ENCODE measurements at places on chromosomes 7 and 10.

DNA sequence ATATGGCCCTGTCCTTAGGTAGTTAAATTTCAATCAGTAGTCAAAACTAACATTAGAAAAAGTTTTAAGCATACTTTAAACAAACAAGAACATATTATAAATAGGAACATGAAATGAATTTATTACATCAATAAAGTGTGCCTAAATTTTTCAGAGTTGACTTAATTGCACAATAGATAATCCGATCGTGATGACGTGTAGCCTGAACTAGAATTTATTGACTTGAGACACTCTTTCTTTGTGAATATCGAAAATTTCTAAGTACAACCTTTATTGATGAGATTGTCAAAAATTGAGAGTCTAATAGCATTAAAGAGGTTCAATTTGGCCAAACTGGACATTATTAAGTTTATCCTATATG, 56.0 kb downstream of the CALD1 start:
- DNase-seq = no peak

GRCh38 chr10:111076191-111076681, 593 bp upstream of the ADRA2A start:
- peak; percentile 24 for DNase-seq

DNA sequence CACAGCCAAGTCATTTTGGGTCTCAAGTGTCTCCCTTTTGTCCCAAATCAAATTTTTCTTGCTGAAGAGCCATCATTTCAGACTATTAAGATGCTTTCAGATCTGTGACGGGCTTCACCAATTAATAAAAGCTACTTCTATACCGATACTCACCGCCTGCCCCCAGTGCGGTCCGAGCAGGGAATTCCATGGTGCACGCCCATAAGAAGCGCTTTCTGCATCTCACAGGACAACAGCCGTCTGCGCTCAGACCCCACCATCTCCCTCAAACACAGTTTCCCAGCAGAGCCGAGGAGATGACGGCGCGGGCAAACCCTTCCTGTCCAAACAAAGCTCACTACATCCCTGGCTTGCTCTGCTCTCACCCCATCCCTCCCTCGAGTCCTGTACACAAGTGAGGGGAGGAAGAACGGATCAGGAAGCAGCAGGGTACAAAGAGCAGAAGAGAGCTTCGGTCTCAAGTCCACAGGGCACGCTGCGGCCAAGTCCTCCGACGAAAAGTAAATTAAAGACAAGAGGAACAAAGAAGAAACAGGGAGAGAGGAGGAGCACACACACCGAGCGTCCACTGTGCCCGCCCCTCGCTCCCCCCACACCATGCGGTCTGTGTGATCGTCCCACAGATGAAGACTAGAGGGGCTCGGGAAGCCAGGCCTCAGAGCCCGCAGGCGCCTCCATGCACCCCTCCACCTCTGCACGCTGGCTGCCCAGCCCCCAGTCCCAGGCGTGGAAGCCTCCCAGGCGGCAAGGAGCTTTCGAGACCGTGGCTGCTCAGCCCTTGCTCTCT, 121.9 kb downstream of the MAD1L1 start:
- peak; percentile 55 for DNase-seq

GRCh38 chr10:114239117-114239993, at the start of gene VWA2:
VWA2 (plus strand) TSS chr10:114239254; CDS start chr10:114248714, 9,460 bp downstream.
- DNase-seq = no peak

- DNase-seq = no peak
These were observed 40.2 kb downstream of the CTBP2 start for GRCh38 chr10:125120053-125120710.

- DNase-seq = no peak
These were observed 2.0 kb downstream of the SRGN start for GRCh38 chr10:69089638-69090599.

DNA sequence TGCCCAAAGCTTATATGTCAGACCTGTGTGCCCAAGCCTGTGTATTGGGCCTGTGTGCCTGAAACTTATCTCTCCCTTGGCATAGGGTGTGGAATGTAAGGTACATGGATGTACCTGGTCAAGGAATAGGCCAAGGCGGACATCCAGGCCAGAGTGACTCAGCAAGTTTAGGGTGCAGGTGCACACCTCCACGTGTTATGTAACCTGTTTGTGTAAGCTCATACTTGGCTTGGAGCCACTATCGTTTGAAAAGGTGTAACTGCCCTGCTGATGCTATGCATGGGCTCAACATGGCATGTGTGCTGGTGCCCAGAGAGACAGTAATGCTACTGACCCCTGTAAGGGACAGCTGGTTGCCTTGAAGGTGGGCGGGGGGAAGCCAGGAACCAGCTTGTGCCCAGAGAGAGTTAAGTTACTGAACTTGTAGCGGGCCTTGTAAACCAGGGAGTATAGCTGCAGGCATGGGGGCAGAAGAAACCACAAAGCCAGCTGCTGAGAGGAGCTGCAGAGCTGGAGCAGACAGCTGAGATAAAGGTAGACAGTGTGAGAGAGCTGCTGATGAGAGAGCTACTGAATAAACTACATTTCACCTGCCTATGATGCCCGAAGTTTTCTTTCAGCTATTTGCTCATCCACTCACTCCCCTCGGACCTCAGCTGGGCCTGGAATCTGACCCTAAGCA, 656.4 kb upstream of the ZWINT start:
- DNase-seq = no peak

GRCh38 chr10:75939541-75939940, 508.1 kb downstream of the LRMDA start:
- DNase-seq = no peak

DNA sequence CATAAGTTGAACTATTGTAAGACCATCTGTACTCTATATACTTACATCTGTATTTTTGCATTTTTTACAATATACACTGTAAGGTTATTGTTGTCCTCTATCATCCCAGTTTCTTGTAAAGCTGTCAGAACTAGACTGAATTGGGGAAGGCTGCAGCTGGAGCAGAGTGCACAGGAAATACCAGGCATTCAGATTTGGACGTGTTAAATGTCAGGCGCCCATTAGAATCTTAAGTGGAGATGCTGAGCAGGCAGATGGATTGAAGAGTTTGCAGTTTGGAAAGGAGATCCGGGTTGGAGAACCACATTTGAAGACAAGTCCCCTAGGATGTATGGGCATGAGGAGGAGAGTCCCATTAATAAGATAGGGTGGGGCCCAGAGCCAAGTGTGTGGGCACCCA, 40.4 kb downstream of the MTURN start:
- DNase-seq = peak; percentile 32

DNA sequence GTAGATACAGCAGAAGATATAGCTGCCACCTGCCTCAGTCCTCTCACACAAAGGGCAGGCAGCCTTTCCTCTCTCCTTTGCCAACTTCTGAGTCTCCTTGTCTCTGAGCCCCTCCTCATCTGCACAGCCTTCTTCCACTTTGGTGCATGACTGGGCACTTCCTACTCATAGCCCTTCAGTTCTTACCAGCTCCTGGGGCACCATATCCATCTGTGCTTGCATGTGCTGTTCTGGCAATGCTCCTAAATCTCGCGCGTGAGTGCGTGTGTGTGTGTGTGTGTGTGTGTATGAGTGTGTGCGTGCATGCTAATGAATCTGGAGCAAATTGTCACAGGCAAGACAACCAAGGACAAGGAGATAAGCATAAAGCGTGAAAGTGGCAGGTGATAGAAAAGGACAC, 1271.6 kb upstream of the SORCS1 start:
- DNase-seq = no peak

DNA sequence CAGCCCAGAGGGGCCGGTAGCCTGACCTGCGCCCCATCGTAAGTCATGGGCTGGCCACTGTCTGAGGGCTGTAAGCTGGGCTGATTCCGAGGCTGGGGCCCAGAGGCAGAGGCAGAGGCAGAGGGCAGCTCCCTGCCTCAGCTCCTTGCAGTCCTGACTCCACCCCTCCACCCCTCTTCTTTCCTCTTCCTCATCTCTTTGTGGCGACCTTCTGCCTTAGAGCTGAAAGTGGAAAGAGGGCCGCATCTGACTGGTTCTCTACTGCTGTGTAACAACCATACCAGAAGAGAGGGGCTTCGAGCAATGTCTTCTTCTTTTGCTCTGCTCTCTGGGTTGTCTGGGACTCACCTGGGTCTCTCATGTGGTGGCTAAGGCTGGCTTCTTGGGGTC, 179.1 kb downstream of the RPS24 start:
- no peak for DNase-seq

GRCh38 chr7:372932-373791, 83.2 kb downstream of the FOXL3 start:
- no peak for DNase-seq

DNA sequence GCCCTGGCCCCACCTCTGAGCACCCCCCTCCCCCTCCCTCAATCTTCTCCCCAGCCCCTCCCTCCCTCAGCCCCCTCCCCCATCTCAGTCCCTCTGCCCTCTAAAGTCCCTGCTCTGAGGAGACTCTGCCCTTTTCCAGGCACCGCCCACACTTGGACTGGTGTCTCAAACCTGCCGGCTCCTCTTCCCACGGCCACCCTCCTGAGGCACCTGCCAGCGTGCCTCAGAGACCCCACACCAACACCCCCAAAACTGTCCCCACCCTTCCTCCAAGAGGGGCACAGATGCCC, 34.6 kb upstream of the HSPB1 start:
- no peak for DNase-seq

DNA sequence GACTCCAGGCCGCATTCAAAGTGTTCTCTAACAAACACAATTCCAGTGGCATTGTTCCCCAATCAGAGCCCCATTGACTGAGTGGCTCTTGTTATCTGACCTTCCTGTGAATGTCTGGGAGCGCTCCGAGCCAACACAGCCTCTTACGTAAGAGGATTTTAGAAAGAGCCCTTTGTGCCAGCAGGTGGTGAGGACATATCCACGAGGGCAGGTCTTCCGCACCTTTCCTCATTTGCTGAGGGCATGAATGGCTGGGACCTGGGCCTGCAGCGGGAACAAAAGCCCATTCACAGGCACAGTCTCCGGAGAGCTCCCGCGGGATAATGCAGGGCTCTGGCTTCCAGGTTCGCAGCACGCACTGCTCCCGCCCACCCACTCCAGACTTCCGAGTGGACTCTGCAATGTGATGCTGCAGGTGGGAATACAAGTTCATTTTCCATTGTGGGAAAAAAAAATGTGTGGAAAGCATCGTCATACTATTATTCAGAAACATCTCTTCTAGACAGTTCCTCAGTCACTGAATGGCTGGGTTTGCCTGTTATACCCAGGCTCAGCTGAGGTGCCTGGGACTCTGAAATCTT, 295.0 kb upstream of the IGFBP3 start:
- DNase-seq = no peak

GRCh38 chr10:77301305-77301730, 336.3 kb downstream of the KCNMA1 start:
- peak; percentile 80 for DNase-seq

GRCh38 chr10:43093423-43094076, 16.7 kb downstream of the RET start:
- no peak for DNase-seq

GRCh38 chr10:5553400-5554170, 28.8 kb downstream of the CALML3 start:
- DNase-seq = no peak

GRCh38 chr7:35468606-35469005, 214.7 kb upstream of the TBX20 start:
- no peak for DNase-seq

GRCh38 chr7:11727864-11728263, 104.1 kb downstream of the THSD7A start:
- DNase-seq = peak; percentile 25

GRCh38 chr10:14327527-14327926, 3.2 kb downstream of the FRMD4A start:
- DNase-seq = no peak

DNA sequence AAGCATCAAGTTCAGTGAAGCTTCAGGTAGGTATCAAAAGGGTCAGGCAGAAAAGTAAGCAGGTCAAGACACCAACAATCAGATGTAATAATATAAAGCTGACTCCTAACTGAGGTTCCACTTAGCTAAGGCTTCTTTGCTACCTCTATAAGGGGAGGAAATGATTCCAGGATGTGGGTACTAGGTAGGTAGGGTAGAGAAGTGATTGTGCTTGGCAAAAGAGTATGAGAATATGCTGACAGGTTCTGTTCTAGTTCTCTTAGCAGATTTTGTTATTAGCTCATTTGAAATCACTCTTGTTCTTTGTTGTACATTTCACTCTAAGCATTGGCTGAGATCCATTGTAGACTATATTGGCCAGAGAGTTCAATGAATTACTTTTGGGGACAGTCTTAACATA, 40.7 kb upstream of the CBLL1 start:
- DNase-seq = no peak

- DNase-seq = no peak
These were observed 161.0 kb downstream of the TEX36 start for GRCh38 chr10:125521721-125522680.

All from fibroblast of upper back skin (primary cell).